ENCODE measurements at places on chromosomes 6 and 20. TPM values are rescaled to one million over a fixed set of nuclear protein-coding genes. Genes with fewer than 3 reads are reported as not detected.

EYS gene
- polyA plus RNA-seq: 0.38 TPM

SALL4 gene
- 1.1 TPM for polyA plus RNA-seq

NCOA7 gene
- polyA plus RNA-seq: 13.7 TPM

MUC21 gene
- not detected for polyA plus RNA-seq

ELOVL5 gene
- 30.2 TPM for polyA plus RNA-seq

MEI4 gene
- not detected for polyA plus RNA-seq
